ENCODE measurements at places on chromosomes 6 and 20.

GRCh38 chr20:10824750-10825500 is 151.1 kb upstream of the JAG1 start:
- DNase-seq, result no peak

DNA sequence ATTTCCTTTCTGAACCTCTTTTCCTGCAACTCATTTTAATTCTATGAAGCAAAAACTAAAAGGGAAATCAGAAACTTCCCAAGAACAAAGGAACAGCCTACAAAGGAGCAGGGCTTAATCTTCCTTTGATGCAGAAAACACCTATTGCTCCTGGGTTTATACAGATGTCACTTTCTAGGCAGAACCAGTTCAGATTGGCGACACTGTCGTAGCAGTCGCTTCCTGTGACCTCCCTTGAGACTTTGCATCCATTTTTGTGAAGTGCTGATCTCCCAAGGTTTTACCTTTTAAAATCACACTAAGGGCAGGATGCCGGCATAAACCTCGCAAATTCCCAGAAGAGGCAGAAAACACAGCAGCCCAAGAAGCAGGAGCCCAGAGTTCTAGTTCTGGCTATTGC is 40.1 kb downstream of the JAG1 start:
- DNase-seq, result no peak

DNA sequence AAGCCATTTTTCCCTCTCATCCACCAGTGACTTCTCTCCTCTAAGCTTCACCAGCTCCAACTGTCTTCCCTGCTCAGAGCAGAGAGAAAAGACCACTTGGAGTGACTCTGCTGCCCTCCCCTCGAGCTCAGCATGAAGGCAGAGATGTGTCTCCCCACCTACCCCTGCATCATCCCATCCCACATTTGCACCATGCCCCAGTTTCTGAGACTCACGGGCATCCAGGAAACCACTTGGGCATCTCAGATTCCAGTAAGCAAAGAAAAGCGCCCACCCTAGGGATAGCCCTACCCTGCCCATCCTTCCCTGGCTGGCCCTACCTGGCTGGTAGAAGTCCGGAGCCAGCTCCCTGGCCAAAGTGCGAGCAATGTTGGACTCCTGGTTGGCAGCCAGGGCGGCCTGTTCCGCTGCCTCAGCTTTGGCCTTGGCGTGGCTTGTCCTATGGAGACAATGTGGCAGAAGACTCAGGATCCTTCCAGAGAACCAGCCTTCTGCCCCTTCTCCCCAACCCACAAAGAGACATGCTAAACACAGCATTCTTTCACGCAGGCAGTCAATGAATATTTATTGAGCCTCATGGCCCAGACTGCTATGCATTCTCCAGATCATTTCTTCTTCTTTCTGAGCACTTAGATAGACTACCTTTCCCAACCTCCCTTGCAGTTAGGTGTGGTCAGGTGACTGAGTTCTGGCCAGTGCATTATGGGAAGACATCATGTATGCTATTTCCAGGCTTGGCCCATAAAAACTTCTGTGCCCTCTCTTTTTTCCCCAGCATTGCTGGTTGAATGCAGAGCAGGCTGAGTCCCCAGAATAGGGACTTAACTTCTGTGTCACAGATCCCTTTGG is 68.6 kb downstream of the JPH2 start:
- DNase-seq, result no peak

DNA sequence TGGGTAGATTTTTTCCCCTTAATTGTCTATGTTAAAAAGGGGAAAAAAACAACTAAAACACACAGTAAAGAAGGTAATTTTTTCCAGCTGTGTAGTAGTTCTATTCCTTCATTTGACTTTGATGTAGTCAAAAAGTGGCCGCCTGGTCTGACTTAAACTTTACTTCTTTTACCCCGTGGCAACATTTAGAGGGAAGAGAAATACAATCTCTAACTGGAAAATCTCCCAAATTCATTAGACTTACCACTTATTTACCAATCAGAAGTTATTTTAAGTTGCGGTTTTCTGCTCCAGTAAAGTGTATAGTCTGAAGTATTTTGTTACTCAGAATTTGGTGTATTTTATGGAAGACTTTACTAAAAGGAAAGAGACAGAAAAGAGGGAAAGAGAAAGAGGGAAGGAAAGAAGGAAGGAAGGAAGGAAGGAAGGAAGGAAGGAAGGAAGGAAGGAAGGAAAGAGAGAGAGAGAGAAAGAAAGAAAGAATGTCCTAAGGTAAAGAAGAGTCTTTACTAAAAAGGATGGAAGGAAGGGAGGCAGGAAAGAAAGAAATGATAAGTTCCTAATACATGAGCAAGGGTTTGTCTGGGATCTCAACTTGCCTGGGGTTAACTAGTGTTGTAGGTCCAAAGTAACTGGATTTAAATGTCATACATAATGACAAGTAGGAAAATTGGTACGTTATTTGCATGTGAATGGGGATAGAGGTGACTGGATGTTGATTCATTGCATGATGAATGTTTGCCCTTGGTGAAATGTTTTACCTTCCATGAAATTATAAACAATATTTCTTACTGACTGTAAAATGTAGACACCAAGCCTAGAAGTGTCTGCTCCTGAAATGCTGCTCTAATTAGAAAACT is 135.1 kb downstream of the SAMD5 start:
- no peak for DNase-seq

- no peak for DNase-seq
These were observed 483.9 kb downstream of the CD83 start for GRCh38 chr6:14601490-14601889.

DNA sequence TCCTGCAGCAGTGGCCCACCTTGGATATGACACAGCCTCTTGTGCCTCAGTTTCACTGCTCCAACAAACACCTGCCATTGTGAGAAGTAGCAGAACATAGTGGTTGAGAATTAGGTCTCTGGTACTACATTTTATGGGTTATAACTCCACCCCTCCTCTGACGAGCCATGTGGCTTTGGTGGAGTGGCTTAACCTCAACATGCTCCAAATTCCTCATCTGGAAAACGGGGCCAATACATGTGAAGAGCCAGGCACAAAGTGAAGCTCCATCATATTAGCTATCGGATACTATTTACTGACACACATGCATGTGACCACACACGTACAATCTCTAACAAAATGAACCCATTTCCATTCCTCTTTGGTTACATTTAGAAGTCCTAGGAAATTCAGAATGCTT is 8.4 kb upstream of the KIZ start:
- no peak for DNase-seq

DNA sequence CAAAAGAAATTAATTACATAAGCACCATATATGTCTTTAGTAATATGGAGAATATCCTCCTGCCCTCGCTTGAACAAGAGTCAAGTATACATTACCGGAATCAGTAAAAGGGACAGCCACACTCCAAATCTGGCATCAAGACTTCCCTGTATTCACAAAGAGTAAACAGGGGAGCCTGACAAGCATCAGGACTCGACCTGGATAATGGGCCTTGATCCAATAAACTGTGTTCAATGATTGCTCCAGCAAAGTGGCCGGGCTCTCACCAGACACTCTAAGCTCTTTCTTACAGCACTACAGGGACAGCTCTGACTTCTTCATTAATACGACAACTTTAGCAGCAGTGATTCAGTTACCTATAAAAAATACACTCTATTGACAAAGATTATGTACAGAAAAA is 307.9 kb upstream of the POU3F2 start:
- no peak for DNase-seq

GRCh38 chr6:148805777-148806176 is 58.9 kb downstream of the UST start:
- no peak for DNase-seq

DNA sequence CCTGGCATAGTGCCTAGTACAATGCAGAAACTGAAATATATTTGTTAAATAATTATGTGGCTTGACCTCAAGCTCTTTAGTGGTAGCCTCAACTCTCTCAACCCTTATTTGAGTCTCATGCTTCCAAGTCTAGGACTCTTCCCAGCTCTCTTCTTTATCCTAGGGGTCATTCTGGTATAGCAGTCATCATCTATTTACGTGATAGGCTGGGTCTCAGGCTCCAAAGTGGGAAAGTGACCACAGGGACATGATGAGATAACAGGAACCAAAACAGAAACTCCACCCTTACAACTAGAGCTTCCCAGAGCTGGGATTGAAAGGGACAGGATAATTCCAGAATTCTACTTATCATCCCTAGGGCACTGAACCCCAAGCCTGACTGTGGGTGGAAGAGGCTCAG is 17.7 kb upstream of the MAP3K7 start:
- no peak for DNase-seq

DNA sequence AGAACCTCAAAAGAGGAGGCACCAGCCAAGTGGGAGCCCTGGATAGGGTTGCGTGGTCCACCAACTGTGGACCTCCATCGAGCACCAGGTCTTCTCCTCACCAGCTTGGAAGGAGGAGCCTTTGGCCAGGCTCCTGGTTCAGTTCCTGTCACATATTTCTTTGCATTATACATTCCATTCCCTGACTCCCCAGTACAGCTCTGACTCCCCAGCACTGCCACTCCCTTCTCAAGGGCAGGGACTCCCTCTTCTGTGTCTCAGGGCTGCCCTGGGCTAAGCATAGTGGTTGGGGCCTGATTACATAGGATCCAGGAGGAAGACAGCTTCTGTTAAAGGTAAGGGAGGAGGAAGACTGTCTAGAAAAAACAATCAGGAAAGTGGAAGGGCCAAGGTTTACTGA is 91.1 kb downstream of the MRPL14 start:
- DNase-seq, result no peak

GRCh38 chr6:144064402-144065212 is 30.8 kb downstream of the SF3B5 start:
- no peak for DNase-seq

DNA sequence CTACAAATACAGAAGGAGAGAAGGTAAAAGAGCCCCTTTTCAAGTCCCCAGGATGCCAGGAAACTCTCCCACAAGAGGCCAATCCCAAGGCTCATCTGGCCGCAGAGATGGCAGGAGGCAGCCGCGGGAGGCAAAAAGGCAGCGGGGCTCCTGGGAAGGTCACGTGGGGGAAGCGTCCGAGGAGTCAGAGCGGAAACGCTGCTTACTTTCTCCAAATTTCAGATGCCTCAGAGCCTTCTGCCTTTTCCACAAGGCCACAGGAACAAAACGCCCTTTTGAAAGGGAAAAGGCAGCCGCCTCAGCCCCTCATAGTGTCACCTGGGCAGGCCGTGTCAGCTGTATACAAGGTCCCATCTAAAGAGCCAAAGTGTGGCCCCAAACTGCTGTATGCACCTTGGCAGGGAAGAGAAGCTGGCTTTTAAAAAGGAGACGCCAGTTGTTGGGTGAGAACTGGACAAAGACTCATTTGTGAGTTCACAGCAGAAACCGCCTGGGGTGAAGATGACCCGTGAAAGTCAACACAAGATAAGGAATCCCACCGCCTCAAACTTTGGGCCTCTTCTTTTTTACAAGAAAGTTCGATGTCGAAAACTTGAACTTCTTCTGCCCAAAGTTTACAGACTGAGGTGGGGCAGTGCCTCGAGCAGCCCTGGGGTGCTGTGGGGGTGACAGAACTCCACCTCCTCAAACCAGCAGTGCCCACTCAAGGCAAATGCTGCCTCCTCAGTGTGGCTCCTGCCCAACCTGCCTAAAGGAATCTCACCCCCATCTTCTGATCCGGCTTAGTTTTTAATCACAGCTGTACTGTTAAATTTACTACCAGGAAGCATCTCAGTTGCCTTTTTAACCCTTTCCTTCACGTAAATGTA is 45.4 kb downstream of the EZR start:
- no peak for DNase-seq

GRCh38 chr6:167151648-167152047 is 6.1 kb downstream of the GPR31 start:
- no peak for DNase-seq

DNA sequence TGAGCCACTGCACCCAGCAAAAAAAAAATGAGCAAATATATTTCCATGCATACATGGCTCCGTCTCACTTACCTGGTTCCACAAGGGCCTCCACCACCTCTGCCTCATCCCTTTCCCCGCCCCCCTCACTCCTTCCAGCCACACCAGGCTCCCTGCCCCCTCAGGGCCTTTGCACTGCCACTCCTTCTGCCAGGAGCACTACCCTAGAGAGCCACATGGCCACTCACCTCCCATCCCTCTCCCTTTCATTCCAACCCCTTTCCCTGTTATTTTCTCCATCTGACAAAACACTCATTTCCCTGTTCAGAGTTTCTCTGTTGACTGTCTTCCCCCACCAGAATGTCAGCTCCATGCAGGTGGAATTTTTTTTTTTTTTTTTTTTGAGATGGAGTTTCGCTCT is 12.8 kb downstream of the SNAI1 start:
- no peak for DNase-seq

DNA sequence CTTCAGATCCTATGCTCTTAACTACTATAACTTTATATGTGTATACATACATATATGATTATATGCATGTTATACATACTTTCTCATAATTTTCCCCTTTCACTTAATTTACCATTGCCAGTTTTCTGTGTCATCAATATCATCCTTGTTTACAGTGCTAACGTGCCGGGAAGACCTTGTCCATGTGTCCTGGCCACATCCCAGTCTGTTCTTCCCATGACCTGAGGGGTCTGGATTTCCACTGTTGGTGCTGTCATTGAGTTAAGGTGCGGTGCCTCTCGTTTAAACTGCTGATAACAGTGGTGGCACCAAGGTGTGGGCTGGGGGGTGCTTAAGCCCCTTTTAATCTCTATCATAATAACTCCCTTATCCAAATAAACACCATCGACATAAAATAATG is 8.5 kb upstream of the SDCBP2 start:
- no peak for DNase-seq

GRCh38 chr6:52336919-52337561 is 24.9 kb upstream of the PAQR8 start:
- no peak for DNase-seq

DNA sequence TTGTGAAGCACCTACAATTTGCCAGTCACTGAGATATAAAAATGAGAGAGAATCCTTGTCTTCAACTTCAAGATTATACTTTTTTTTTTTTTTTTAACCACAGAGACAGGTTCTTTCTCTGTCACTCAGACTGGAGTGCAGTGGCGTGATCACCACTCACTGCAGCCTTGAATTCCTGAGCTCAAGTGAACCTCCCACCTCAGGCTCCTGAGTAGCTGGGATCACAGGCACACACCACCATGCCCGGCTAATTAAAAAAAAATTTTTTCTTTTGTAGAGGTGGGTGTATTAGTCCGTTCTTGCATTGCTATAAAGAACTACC is 51.6 kb upstream of the PMEPA1 start:
- no peak for DNase-seq
